ENCODE measurements at places on chromosomes 4 and X. TPM values are rescaled to one million over a fixed set of nuclear protein-coding genes. Genes with fewer than 3 reads are reported as not detected.

DNA sequence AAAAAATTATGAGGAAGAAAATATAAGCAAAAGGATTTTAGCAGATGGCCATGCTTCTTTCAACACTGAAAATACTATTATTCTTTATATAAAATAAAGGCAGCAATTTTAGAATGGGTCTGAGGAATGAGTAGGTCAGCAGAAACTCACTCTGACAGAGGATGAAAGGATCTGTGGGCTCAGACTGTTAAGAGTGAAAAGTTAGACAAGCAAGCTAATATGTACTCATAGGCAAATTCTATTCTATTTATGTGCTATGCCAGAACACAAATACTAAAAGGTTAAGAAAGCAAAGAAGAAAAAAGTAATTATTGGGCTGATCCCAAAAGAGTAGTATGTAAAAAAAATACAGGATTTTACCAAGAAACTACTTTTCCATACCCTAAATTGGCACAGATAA lies 13.9 kb downstream of the LCORL start:
- DNase-seq, result no peak

GRCh38 chr4:98574816-98575215 lies 83.6 kb downstream of the TSPAN5 start:
- DNase-seq, result peak; percentile 50

DNA sequence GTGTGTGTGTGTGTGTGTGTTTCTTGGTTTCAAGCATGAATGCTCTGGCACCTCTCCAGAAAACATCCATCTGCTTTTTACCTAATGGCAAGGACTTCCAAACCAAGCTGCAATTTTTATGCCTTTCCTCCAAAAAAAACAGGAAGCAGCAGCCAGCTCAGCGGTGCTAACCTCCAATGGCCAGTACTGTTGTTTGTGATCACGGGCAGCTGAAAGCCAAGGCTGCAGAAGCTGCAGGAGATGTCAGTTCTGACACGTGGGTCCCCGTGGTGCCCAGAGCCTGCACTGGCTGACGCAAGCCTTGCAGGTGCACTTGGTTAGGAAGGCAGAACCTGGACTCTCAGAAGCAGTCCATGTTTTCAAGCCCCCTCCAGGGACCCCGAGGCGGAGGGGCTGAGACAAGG lies 313.6 kb upstream of the DDX53 start:
- DNase-seq, result peak; percentile 94

DNA sequence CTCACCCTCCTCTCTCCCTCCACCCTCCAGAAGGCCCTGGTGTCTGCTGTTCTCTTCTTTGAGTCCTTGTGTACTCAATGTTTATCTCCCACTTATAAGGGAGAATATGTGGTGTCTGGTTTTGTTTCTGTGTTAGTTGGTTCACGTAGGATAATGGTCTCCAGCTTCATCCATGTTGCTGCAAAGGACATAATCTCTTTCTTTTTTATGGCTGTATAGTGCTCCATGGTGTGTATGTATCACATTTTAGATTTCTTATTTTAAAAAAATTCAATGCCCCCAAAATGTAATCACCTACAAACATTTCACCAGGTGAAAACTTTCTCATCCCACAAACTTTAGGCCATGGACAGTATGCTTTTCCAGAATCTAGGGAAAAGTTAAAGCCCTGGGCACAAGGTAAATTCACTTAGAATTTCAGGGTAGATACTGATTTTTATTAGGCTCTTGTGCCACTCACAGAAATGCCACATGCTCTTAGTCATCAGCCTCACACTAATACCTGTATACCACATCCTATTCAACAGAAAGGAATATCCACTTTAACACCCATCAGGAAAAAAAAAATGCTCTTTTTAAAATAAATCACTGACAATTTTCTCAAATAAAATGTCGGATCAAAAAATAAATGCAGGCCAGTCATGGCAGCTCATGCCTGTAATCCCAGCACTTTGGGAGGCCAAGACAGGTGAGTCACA lies 104.8 kb upstream of the ENPP6 start:
- DNase-seq, result no peak

Gene PABPC1L2B
- total RNA-seq, result not detected

Gene SOWAHD
- not detected for total RNA-seq
